NCI-H1436 (cell line): ENCODE measurements at places on chromosomes 6 and 20.
A peak's percentile ranks its signal among the peaks of the same experiment; 100 is the strongest.

GRCh38 chr6:3915076-3915791 is 66.1 kb downstream of the FAM50B start:
- no peak for DNase-seq

- DNase-seq = no peak
Measured at GRCh38 chr6:110357298-110357663, 868 bp downstream of the METTL24 start.

DNA sequence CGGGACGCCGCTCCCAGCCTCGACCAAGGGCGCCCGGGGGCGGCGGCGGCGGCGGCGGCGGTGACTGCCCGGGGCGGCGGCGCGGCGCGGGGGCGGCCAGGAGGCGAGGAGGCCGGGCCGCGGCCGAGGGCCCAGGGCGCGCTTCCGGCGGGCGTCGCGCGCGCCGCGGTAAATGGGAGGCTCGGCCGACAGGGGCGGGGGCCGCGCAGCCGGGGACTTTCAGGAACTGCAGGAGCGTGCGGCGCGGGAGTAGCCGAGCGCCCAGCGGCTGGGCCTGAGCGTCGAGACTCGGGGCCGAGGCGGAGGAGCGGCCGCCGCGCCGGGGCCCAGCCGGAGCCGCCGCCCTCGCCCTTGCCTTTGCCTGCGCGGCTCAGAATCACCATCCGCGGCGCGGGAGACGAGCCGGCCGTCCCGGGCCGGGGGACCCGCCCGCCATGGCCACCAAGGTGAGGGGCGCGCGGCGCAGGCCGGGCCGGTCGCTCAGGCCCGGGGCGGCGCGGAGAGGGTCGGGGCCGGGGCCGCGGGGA is at the start of gene SNX9:
SNX9 (plus strand) TSS at position 246 of the 527 bp plus-strand sequence; CDS start at position 435, 189 bp downstream.
- peak; percentile 28 for DNase-seq

- DNase-seq = no peak
Measured at GRCh38 chr6:11007715-11008608, 36.1 kb downstream of the ELOVL2 start.

DNA sequence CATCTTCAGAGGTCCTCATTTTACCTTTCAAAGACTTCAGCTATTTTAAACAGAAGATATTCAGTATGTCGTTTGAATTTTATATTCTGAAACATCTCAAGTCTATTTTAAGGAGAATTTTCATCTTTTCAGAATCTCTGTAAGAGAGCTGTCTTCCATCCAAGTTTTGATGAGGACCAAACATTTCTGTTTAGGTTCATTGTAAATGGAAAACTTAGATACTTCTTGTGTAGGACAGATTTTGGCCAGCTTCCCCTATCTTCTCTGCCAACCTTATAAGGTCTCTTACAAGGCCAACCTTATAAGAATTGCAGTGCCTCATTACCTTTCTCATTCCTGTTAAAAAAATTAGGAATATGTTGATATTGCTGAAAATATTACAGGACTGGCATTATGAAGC is 88.1 kb downstream of the AKAP7 start:
- DNase-seq = no peak

DNA sequence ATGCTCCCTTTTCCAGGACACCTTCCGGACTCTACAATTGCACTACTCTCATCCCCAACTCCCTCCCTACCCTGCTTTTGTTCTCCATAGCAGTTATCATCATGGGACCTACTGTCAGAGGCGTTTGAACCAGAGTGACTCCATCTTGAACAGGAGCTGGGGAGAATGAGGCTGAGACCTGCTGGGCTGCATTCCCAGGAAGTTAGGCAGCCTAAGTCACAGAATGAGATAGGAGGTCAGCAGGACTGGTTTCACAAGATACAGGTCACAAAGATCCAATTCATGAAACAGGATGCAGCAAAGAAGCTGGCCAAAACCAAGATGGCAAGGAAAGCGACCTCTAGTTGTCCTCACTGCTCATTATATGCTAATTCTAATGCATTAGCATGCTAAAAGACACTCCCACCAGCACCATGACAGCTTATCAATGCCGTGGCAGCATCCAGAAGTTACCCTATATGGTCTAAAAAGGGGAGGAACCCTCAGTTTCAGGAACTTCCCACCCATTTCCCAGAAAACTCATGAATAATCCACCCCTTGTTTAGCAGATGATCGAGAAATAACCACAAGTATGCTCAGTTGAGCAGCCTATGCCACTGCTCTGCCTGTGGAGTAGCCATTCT is 15.6 kb downstream of the SLC13A3 start:
- DNase-seq = no peak

DNA sequence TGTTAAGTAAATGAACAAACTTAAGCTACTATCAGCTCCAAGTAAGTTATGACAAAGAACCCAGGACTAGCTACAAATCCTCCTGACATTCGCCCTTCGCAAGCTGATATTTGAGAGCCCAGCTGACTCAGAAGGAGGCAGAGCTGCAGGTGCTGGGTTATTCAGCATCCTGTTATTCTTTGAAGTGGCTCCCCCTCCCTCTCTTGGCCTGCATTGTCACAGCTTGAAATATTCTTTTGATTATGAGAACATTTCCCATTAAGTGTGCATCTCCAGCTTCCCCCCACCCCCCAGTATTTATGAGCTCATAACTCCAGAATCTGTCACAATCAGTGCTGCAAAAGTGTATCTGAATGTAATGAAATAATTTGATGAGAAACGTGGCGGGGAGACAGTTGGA is 78.8 kb upstream of the RALY start:
- DNase-seq = peak; percentile 7

DNA sequence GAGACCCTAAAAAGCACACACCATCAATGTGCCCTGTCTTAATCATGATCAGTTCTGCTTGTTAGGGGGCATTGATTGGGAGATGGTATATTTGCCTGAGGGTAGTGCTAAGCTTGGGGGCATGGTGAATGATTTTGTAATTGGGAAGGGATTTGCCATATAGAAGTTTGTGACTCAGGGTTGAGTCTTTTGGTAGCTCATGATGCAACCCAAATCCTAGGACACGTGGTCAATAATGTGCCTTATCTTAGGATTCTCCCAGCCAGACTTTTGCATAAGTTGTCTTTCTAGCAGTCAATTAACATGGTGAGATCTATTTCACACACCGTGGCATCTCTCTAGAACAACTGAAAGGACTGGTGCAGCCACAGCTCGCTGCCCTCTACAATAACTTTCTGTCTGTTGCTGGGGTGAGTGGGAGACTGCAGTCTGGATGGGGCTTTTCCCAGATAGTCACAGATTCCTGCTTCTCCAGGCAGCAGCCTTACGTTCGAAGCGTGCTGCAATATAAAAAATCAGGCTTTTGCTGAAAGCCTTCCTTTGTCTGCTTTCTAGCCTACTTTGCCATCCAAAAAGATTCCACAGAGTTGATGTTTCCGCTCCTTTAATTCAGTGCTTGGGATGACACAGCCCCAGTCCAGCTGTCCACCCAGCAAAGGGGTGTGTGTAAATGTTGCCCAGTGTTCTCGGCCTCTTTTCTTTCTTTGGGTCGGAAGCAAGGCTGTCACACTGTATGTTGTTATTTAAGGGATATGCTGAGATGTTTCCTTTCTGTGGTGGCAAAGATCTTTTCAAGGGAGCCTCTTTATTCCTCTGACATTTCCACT is 58.9 kb downstream of the ID4 start:
- no peak for DNase-seq

DNA sequence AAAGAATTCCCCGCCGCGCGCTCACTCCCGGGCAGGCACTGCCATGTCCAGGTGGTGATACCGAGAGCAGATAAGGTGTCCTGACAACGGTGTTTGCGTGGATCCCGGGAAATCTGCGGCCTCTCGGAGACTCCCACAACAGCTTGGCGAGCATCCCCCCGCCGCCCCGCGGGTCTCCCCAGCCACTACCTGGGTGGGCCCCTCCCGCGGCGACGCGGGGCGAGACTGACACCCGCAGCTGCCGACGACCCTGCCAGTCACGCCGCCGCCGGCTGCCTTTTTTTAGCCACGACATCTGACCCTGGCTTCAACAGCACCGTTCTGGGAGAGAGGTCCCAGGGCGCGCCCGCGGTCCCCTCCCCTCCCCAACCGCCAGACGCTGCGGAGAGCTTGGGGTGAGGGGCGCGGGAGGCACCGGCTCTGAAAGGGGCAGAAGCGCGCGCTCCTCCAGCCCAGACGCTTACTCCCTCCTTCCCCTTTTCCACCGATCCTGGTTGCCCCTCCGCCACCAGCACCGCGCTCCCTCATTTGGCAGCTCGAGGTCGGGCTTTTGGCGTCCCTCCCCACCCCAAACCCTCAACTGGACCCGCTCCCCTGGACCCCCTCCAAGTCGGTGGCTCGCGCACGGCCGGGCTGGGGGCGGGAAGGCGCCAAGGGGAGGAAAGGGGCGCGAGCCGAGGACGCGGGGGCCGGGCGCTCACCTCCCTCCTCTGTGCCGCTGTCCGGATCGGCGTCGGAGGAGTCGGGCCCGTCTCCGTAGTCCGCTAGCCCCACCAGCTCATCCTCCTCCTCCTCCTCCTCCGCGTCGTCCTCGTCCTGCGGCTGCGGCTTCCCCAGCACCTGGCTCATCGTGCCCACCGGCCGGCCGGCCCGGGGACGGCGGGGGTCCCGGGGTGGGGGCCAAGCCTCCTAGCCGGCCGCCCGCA is 665 bp downstream of the RRAGD start:
- no peak for DNase-seq

DNA sequence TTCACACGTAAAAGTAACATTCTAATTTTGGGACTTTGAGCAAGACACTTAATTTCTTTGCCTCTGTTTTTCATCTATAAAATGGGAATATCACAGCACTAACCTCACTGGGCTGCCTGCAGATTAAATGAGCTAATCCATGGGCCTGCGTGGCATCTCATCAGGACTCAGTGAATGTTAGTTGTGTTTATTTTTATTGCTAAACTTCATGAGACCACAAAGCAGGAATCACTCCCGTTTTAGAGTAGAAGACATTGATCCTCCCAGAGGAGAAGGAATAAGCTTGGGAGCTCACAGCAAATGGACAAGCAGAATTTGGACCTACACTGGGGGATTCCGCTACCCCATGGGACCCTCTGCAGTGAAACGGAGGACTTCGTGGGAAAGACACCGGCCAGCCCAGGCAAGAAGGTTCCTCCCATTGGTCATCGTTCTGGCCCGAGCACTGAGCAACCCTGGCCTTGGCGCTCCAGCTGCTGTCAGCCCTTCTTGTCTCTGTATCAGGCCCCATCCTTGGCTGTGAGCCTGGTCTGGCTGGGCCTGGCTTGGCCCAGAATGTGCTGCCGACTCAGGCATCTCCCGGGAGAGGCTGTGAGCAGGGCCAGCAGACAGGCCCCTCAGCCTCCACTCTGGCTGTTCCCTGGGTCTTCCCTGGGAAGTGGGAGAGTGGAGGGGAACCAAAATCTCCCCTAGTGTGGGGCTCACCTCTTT is 79.8 kb downstream of the NFATC2 start:
- DNase-seq = no peak

DNA sequence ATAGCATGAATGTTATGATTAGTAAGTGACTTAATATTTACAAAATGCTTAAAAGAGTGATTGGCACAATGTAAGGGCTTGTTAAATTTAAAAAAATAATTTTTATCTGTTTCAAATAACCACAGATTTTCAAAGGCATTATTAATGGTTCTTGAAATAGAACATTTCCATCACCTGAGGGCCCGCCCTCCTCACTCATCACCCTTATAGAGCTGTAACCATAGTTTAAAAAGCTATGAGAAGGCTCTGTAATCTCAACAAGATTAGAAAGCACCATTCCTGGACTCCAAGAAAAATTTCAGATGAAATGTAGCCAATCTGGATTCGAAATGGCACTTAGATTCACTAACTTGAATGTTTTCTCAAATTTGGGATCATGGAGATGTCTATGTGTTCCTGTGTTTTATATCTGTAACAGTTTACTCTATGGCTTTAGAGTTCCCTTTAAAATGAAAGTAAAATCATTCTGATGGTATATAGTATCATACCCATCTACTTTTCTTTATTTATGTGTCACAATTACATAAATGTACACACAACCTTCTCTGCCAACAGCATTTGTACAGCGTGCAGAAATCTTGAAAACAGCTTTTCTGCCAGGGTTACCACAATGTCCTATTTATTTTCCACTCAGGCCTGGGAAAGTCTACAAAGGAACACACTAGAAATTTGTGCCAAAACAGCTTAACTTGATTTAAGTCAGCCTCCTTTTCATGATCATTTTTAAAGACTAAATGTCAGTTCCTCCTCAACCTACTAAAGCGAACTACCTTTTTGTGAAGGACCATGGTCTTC is 207.7 kb downstream of the TBX18 start:
- DNase-seq = no peak

- DNase-seq = no peak
Measured at GRCh38 chr20:25282034-25282781, 34.3 kb downstream of the PYGB start.

- DNase-seq = no peak
Measured at GRCh38 chr20:59359906-59360725, 59.7 kb downstream of the EDN3 start.

GRCh38 chr6:82842721-82843120 is 222.9 kb downstream of the UBE3D start:
- no peak for DNase-seq

DNA sequence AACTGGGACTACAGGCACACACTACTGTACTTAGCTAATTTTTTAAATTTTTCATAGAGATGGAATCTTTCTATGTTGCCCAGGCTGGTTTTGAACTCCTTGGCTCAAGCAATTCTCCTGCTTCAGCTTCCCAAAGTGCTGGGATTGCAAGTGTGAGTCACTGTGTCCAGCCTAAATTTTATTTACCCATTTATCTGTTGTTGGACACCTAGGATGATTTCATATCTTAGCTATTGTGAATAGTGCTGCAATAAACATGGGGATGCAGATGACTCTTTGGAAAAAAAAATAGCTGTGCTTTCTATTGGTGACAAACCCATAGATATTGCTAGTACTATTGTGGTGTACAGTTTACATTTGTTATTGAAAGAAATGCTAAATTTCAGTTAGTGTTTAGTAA is 19.6 kb upstream of the SYNCRIP start:
- DNase-seq = no peak

GRCh38 chr20:19780261-19780660 is 22.2 kb downstream of the RIN2 start:
- no peak for DNase-seq

DNA sequence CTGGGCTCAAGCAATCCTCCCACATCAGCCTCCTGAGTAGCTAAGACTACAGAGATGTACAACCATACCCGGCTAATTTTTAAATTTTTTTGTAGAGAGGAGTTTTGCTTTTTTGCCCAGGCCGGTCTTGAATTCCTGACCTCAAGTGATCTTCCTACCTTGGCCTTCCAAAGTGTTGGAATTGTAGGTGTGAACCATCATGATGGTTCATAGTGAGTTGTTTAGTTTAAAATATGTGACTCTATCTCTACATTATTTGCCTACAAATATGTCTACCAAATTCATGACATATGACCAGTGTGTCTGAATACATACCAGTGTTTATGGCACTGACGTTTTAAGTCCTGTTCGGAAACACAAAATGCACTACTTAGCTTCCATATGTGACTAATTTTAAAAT is 154.9 kb downstream of the GMPR start:
- DNase-seq = no peak

- DNase-seq = peak; percentile 2
Measured at GRCh38 chr6:134145786-134146185, 93.4 kb upstream of the SLC2A12 start.
